ENCODE measurements at places on chromosomes 7 and 10. TPM values are rescaled to one million over a fixed set of nuclear protein-coding genes. Genes with fewer than 3 reads are reported as not detected.

PLXNA4 gene
- total RNA-seq, result 103 TPM

GRCh38 chr10:127880557-127880956 is 12.2 kb downstream of the CLRN3 start:
- DNase-seq, result no peak

- no peak for DNase-seq
Measured at GRCh38 chr7:33589911-33590310, 315.4 kb upstream of the BMPER start.

DNA sequence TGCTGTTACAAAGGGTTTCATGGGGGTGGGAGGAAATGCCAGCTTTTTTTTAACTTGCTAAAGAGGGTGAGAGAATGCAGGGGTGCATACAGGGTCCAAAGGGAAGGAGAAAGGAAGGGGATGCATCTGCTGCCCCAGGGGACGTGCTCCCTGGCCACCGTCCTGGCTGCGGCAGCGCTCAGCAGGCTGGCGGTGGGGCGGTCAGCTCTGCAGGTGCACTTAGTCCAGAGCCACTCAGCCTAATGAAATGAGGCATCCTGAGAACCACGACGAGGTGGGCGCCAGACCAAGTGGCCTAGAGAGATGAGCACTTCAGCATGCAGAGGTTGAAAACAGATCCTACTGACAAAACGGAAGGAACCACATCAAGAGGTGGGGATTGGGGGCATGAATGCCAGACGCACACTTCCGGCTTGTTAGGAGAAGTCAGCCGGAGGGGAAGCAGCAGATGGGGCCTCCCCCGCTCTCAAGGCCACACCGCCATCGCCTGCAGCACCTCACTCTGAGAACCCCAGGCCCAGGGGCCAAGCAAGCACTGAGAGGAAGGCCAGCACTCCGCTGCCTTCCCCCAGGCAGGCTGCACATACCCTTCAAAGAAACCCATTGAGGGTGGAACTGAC is 94.5 kb downstream of the MAD1L1 start:
- DNase-seq, result no peak

- no peak for DNase-seq
Measured at GRCh38 chr10:15461353-15462108, 90.4 kb upstream of the FAM171A1 start.

GRCh38 chr7:132199626-132200025 is 376.6 kb downstream of the PLXNA4 start:
- no peak for DNase-seq

DNA sequence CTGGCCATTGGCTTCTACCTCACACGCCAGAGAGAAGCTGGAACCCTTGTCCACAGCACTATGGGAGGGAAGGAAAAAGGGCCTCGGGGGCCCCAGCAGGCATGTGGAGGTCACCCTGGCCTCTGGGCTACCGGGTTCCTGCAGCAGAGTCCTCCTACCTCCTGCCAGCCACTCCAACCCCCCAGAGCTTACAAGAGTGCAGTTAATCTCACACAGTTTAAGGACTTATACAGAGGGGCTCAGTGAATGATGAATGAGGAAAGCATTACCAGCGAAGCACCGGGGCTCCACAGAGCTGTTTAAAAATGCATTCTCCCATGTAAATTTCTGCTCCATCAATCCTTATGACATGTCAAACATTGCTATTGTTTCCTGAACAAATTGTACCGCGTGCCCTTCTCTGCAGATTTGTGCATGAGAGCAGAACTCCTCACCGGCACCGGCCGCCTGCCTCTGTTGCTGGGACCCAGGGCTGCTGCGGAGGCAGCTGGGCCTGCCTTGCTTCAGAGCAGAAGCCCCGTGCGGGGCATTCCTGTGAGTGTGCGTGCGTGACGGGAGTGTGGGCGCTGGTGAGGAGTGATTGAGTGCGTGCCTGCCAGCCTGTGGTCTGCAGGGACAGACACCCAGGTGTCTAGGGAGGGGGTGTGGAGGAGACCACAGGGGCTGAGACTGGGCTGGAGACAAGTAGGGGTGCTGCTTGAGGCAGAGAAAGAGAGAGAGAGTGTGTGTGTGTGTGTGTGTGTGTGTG is 52.8 kb downstream of the C10orf105 start:
- no peak for DNase-seq

AEBP1 gene
- total RNA-seq, result 3.4 TPM

ZNF25 gene
- total RNA-seq, result 66.8 TPM

- no peak for DNase-seq
Measured at GRCh38 chr7:20513341-20513740, 102.1 kb upstream of the ABCB5 start.

DNA sequence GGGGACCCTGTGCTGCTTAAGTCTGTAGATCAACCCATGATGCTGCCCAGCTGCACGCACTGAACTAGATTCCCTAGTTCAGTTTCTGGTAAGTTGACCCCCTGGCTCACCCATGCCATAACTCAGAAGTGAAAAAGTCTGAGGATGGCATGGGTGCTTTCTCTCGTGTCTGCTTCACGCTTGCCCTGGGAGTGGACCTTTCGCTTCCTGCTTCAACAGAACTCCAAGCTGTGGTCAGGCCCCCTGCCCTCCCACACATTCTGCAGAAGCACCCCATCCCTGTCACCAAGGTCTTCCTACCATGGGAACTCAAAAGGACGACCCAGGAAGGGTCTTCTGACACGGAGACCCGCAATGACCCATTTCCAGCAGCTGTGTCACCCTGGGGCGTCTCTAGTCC is 39.9 kb downstream of the LRRC18 start:
- DNase-seq, result no peak

TMEM184A gene
- not detected for total RNA-seq

DNA sequence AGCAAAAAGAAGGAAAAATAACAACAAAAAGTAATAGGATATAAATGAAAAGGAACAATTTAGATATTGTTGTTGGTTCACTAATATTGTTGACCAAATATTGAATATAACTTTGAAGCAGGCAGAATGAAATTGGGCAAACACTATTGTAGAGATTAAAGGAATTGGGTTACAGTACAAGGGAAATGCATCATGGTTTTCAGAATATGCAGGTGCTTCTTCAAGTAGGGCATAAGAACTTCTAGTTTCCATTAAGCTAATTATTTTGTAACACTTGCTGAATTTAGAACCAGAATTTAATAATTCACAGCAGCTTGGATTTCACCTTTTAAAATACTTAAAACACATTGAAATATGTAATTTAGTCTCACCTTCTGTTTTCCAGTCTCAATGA is 36.5 kb downstream of the RPA3 start:
- DNase-seq, result no peak

TAS2R3 gene
- 2.5 TPM for total RNA-seq

GRCh38 chr10:97117372-97117771 is 68.4 kb downstream of the SLIT1 start:
- DNase-seq, result no peak

GRCh38 chr10:86077871-86078638 is 288.5 kb downstream of the GRID1 start:
- DNase-seq, result no peak

WNT8B gene
- not detected for total RNA-seq
